ENCODE measurements at places on chromosomes 7 and 10. TPM values are rescaled to one million over a fixed set of nuclear protein-coding genes. Genes with fewer than 3 reads are reported as not detected.
A peak's percentile ranks its signal among the peaks of the same experiment; 100 is the strongest.

DNA sequence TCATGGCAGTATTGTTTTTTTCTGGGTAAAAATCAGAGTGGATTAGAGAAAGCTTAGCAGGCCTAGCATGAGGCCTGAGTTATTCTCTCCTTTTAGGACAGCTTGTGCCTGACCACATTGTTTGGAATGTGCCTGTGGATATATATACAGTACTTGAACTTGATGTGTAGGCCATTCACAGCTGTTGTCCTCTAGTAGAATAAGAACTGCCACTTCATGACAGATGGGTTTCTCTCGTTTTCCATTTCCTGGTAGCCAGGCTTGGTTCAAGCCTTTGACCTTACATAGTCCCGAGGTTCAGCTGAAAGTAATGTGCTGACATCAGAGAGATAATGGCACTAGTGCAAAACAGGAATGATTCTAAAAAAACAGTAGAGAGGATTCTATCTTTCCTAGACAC is 473.9 kb downstream of the AUTS2 start:
- H3K27me3 ChIP-seq = no peaks in the 10 kb centered on the region
- no peaks in the 10 kb centered on the region for H3K36me3 ChIP-seq
- peaks cover 14% of the 10 kb centered on the region for H3K4me1 ChIP-seq
- peak; percentile 26 for DNase-seq
- no peak overlapping the region for H3K4me3 ChIP-seq
- peak overlapping the region; percentile 47 for H3K27ac ChIP-seq

GRCh38 chr10:72541337-72541736 is 84.5 kb downstream of the MICU1 start:
- H3K27ac ChIP-seq = no peak overlapping the region
- no peak for DNase-seq
- no peaks in the 10 kb centered on the region for H3K4me1 ChIP-seq
- no peak overlapping the region for H3K4me3 ChIP-seq
- no peaks in the 10 kb centered on the region for H3K36me3 ChIP-seq

DNA sequence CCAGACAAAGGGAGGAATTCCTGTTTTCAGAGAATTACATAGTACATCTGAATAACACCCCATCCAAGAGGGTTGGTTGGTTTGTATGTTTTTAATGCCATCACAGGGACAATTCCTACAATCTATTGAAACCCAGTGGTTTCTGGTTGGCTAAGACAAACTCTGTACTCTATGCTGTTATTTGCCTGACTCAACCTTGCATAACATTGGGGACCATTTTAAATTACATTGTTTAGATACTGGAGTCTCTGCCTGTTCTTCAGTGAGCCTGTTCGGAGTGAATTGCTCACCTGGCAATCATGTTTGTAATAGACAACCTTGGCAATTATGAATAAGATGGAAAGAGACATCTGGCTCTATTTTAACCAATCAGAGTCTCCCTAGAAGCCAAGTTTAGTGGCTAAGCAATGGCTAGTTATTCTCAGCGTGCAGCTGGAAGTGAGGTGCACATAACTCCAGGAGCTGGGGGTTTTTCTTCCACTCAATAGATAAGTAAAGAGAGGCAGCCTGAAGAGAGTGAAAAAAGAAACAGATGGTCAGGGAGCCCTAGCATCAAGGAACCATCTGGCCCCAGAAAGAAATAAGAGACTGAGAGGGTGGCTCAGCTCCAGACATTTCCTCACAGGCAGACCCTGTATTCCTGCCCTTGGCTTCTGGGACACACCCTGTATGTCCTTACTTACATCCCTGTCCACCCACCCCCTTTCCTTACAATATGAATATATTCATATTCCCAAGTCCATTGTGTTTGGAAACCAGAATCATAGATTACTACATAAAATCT is 21.2 kb upstream of the SLC35G1 start:
- no peak overlapping the region for H3K4me3 ChIP-seq
- no peak for DNase-seq
- no peaks in the 10 kb centered on the region for H3K36me3 ChIP-seq
- H3K4me1 ChIP-seq = no peaks in the 10 kb centered on the region

DNA sequence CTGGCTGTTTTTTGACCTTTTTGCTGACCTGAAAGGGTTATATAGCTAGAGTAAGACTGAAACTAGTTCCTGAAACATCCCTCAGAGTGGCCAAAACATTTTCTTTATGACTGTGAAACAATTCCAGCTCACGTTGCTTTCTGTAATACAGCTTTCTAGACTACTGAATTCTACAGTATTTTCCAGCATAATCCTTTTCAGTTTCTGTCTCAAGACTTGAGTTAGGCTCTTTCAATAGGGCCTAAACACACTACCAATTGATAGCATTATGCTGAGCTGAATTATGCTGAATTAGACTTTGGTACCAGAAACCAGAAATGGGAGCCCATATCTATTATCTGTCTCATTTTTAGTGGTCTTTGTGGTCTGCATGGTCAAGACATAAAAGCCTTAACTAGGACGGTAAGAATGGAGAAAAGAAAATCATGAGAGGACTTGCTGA is 72.6 kb downstream of the EPDR1 start:
- no peak overlapping the region for H3K4me3 ChIP-seq
- H3K27ac ChIP-seq = no peak overlapping the region
- H3K27me3 ChIP-seq = no peaks in the 10 kb centered on the region
- DNase-seq = no peak

GRCh38 chr7:5692112-5692844 is 89.2 kb downstream of the RNF216 start:
- peak; percentile 84 for DNase-seq
- H3K4me1 ChIP-seq = peaks cover 89% of the 10 kb centered on the region
- no peaks in the 10 kb centered on the region for H3K36me3 ChIP-seq
- H3K27ac ChIP-seq = peak overlapping the region; percentile 89
- no peaks in the 10 kb centered on the region for H3K27me3 ChIP-seq
- H3K4me3 ChIP-seq = no peak overlapping the region

- peaks cover 15% of the 10 kb centered on the region for H3K4me1 ChIP-seq
- no peak overlapping the region for H3K4me3 ChIP-seq
- H3K36me3 ChIP-seq = no peaks in the 10 kb centered on the region
- no peak overlapping the region for H3K27ac ChIP-seq
- no peak for DNase-seq
Observed at GRCh38 chr7:19114551-19114855, 2.9 kb downstream of the TWIST1 start.

Gene AKR1C3
- 48.3 TPM for total RNA-seq

Gene GPR15LG
- not detected for total RNA-seq

DNA sequence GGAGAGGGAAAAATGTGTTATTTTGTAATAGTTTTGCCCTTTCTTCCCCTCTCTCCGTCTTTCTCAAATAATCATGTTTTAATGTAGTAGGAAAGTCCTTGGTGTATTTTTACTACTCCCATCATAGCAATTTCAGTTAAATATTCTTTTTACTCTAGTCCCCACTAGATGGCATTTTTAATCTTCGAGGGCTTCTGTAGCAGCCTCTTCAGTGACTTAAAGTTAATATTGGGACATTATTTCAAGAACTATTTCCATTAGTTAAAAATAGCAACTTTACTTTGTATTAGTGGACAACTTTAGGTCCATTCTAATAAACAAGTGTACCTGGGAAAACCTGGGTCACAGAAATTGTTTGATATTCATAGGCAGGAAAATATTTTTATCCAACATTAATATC is 23.0 kb downstream of the EDRF1 start:
- no peak overlapping the region for H3K4me3 ChIP-seq
- no peak for DNase-seq
- H3K27me3 ChIP-seq = no peaks in the 10 kb centered on the region
- no peaks in the 10 kb centered on the region for H3K36me3 ChIP-seq
- H3K27ac ChIP-seq = no peak overlapping the region

Gene C10orf62
- total RNA-seq = 0.55 TPM

DNA sequence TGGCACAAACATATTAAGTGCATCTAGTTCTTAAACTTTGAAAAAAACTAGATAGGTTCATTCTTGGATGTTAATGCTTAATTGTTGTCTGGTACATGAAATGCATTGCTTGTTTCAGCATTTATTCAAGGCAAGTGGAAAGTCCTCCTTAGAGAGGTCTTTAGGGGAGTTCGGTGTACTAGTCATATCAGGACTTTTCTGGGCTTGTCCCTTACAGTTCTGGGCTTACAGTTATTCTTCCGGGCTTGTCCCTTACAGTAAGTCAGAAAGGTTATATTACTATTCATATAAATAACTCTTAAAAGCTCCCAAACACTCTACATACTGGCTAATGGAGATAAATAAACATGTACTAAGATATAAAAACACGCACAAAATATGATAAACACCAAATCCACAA is 61.6 kb upstream of the MRLN start:
- no peaks in the 10 kb centered on the region for H3K27me3 ChIP-seq
- no peak overlapping the region for H3K4me3 ChIP-seq
- no peaks in the 10 kb centered on the region for H3K4me1 ChIP-seq

DNA sequence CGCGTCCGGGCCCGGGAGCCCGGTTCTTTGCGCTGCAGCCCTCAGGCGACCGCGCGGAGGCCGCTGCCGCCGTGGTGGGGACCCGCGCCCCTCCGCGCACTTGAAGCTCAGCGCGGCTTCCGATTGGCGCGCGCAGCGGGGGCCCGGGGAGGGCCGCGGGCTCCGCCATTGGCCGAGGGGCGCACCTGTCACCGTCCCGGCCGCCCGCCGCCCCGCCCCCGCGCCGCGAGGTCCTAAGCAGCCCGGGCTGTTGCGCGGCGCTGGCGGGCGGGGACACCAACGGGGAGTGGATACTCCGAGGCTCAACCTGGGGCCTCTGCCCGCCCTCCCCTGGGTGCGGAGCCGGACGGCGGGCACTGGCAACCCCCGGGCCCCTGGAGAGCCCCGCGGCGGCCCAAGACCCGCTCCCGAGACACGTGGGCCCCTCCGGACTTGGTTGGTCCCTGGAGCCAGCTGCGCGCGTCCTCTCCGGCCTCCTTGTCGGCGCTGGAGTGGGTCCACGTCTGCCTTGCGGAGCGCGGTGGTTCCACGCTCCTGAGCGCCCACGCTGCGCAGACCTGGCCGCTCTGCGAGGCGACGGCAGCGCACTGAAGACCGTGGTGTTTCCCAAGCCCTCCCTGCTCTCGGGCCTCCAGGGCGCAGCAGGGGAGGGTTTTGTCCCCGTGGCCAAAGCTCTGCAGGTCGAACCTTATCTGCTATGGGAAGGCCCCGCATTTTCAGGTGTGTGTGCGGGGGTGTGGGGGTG is at the start of gene MNX1:
Gene MNX1, minus strand, starts transcription at position 76 of the 745 bp plus-strand sequence. CDS start 313 bp downstream, outside the sequence.
- peak; percentile 23 for DNase-seq
- H3K4me3 ChIP-seq = peak within 1 kb of the TSS; percentile 72
- no peak within 1 kb of the TSS for H3K27ac ChIP-seq
- no peaks in the 10 kb centered on the region for H3K36me3 ChIP-seq
- H3K27me3 ChIP-seq = peaks cover 80% of the 10 kb centered on the region

GRCh38 chr10:44956717-44957706 is 2.6 kb upstream of the RASSF4 start:
- peaks cover 46% of the 10 kb centered on the region for H3K4me1 ChIP-seq
- no peaks in the 10 kb centered on the region for H3K27me3 ChIP-seq
- peak overlapping the region; percentile 92 for H3K27ac ChIP-seq
- peaks cover 10% of the 10 kb centered on the region for H3K36me3 ChIP-seq
- H3K4me3 ChIP-seq = no peak overlapping the region

Gene PRSS1
- not detected for total RNA-seq

DNA sequence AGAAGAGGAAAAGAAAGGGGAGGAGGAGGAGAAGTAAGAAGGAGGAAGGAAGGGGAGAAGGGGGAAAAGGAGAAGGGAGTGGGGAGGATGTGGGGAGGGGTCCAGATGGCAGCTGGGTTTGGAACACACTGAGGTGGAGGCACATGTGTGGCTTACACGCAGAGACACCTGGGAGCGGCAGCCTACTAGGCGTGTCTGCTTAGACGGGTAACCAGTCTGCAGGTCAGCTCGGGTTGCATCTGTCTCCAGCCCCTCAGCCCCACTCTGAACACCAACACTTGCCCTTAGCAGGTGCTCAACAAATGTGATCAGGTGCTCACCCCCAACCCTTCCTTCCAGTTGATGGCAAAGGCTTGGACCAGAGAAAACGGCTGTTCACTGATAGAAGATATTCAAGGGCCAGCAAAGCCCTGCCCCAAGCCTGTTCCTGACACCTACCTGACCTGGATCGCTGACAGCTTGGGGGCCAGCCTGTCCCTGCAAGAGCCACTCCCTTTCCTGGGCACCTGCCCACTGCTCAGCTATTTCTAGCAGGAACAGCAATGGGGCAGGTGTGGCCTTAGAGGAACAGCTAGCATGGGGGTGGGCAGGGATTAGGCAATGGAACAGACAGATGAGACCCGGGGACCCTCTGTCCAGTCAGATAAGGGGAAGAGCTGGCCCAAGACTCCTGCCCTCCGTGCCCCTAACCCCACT is 70.5 kb downstream of the SH3PXD2A start:
- H3K36me3 ChIP-seq = no peaks in the 10 kb centered on the region
- H3K27me3 ChIP-seq = no peaks in the 10 kb centered on the region
- H3K4me1 ChIP-seq = peaks cover 36% of the 10 kb centered on the region
- H3K27ac ChIP-seq = no peak overlapping the region

DNA sequence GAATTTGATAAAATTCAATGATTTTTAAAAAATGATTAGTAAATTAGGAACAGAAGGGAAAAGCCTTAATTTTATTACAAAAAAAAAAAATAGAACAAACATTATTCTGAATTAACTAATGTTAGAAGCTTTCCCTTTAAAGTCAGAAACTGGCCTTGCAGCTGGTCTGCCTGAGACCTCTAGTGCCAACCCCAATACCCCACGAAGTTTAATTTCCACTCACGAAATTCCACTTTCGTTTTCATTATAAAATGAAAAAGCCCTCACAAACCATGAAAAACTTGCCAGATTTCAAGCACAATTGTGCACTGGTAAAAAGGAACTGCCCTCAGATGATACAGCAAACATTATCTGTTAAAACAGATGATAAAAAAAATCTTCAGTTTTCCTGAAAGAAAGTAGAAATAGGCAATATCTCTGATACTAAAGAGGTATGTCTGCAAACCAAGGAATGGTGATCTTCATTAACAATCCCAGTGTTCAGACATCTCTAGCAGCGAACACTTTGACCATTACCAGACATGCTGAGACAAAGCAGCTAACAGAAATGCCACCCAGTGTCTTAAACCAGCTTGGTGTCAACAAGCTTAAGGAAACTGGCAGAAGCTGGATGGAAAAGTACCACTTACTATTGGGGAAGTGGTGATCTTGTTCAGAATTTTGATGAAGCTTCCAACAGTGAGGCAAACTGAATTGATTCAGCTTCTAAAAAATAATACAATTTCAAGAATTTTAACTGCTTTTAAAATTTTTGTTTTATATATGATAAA is 80.2 kb downstream of the PALS2 start:
- no peaks in the 10 kb centered on the region for H3K4me1 ChIP-seq
- H3K27me3 ChIP-seq = no peaks in the 10 kb centered on the region
- no peak for DNase-seq
- H3K4me3 ChIP-seq = no peak overlapping the region

DNA sequence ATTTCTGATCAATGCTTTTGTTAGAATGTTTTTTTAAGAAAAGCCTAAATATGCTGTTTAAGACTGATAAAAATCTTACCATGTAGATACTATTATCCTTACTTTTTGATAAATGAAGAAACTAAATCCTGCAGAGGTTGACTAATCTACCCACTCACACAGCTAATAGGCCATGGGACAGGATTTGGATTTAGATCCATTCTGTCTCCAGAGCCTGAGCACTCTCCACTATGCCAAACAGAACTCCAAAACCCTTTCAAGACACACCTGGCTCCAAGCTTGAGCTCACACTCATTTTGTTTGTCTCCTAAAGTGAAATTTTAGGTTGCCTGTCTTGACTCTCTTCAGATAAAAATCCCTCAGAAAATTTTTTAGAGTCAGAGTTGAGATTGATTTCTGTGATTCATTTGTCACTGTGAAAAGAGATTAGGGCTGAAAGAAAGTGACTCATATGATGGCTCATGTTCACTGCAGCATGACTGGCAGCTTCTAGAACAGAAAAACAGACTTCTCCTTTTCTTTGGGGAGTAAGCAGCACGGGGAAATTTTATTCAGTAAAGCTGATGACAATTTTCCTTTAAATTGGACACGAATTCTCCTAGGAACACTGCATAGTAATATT is 132.3 kb upstream of the POT1 start:
- no peaks in the 10 kb centered on the region for H3K27me3 ChIP-seq
- no peak for DNase-seq
- H3K27ac ChIP-seq = no peak overlapping the region
- H3K4me3 ChIP-seq = no peak overlapping the region
- H3K36me3 ChIP-seq = no peaks in the 10 kb centered on the region

Gene EPHA1
- not detected for total RNA-seq
